C1 segment of cervical spinal cord (tissue), 14 donors: ENCODE measurements at places on chromosomes 1 and 21.

GRCh38 chr1:235253219-235253962 is 74.6 kb downstream of the ARID4B start:
- no peak for DNase-seq

DNA sequence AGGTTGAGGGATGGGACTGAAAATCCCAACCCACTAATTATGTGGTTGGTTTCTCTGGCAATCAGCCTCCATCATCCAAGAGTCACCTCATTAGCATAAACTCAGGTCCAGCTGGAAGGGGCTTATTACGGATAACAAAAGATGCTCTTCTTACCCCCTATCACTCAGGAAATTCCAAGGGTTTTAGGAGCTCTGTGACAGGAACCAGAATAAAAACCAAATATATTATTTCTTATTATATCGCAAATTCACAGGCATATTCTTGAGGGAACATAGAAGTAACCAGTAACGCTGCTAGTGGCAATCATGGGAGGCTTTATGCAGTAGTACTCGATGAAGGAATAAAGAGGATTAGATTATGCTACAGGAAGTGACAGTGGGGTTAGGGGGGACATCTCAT is 59.7 kb downstream of the ATF6 start:
- no peak for DNase-seq

GRCh38 chr1:165449131-165449530 is 4.2 kb upstream of the RXRG start:
- DNase-seq: no peak

DNA sequence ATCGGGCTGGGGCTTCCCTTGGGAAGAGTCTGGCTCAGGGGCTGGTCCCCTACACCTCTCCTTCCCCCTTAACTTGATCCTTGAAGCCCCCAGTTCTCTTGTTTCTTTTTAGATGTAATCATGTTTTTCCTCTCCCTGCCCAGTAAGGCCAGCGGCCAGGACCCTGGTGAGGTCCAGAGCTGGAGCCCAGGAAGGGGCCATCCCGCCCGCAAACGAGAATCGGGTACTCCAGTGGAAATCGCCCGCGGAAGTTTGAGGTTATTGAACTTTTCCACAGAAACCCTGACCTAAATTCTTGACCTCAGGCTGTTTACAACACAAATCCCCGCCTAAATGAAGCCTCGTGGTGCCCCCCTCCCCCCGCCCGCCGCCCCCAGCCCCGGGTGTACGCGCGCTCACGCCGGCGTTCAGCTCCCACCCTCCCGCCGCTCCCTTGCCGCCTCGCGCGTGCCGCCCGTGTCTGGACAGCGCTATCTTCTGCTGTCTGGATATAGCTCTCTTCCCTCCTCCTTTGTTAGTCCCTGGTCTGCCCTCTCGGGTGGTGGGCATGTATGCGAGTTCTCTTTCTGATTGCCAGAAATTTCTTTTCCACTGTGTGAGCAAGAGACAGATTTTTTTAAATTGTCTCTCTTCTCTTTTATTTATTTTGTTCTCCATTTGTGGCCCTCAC is 165.9 kb upstream of the CACNA1E start:
- DNase-seq: no peak

DNA sequence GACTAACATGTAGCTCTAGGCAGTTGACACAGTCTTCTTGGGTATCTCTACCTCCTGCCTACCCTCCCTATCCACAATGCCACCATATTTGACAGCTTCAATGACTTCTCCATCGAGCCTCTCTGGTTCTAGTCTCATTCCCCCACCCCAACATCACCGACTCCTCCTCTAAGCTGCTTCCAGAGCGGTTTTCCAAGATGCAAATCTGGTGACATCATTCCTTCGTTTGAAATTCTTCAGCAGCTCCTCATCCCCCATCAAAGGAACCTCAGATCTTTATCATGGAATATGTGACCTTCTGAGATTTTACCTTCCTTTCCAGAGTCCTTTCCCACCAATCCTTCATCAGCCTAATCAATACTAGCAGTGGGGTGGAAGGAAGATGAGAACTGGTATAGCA is 352.4 kb upstream of the RUNX1 start:
- no peak for DNase-seq

GRCh38 chr1:212313616-212314015 is 28.4 kb downstream of the PPP2R5A start:
- no peak for DNase-seq
